ENCODE measurements at places on chromosomes 12 and 14.

- peak; percentile 80 for DNase-seq
These were observed 15.1 kb downstream of the XRCC3 start for GRCh38 chr14:103699901-103700752.

DNA sequence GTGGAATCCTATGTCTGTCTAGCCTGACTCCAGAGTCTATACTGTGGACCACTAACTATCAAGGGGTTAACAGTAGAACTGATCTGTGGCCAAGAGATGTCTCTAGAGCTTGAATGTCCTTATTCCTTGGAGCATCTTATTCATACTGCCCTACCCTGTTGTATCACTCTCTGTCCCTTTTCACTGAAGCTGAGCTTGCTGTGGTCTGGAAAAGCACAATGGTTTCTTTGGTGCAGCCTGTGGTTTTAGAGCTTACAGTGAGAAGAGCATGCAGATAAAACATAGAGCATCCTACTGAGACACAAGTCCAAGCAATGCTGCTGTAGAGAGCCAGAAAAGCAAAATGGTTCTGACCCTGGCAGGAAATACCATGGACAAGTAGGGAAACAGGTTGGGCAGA lies 367.0 kb upstream of the ATP2B1 start:
- no peak for DNase-seq

GRCh38 chr12:94010307-94010706 lies 138.1 kb upstream of the PLXNC1 start:
- no peak for DNase-seq

DNA sequence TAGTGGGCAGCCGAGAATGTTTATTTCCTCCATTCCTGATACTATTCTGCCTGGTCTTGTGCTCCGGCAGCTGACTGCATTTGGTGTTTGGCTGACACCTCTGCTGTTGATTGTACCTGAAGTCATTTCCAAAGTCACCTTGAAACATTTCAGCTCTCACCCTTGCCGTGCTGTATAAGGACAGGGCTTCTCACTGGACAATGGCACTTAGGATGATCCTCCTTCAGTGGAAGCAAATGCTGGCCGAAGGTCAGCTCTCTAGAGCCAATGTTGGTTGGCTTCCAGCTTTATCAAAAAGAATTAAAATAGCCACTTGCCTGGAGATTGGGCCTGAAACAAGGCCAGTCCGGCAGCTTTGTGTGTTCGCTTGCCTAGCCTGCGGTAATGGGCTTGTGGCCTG lies 44.0 kb downstream of the ACACB start:
- no peak for DNase-seq

GRCh38 chr12:118816296-118816695 lies 165.0 kb upstream of the SRRM4 start:
- no peak for DNase-seq

DNA sequence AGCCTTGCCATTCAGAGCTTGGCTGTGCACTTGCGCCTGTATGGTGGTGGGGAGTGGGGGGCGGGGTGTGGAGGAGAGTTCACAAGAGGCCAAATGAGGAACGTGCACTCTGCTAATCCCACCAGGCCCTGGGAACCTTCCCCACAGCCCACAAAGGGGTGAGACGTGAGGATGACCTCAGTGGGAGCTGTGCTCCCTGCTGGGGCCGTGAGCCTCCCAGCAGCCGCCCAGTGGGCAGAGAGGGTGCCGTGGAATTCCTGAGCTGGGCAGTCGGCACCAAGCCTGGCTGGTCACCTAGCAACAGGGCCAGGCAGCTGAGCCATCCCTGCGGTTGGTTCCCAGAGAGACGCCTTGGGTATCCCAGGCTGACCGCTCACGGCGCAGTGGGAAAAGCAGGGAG lies 53.7 kb downstream of the CCNK start:
- DNase-seq = no peak

- DNase-seq = no peak
These were observed 58.2 kb upstream of the FLRT2 start for GRCh38 chr14:85471744-85472143.

DNA sequence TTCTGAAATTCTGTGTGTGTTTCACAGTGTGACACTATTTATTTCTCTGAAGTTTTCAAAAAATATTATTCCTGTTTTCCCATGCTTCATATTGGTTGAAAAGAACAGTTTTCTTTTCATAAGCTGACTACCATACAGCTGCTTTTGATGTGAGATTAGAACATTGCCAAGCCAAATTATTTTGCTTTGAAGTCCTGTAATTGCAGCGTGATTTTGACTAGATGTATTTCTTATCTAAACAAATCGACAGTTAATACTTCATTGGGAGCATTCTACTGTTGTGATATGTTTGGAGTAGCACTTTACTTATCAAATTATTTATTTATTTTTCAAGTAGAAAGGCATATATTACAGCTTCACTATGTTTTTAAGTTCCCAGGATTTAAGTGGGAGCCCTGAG lies 132.0 kb downstream of the DACT1 start:
- no peak for DNase-seq

GRCh38 chr12:18861287-18861858 lies 123.5 kb downstream of the CAPZA3 start:
- no peak for DNase-seq

- DNase-seq = no peak
These were observed 45.4 kb upstream of the CCND2 start for GRCh38 chr12:4228122-4228580.

- no peak for DNase-seq
These were observed 514.2 kb downstream of the VRK1 start for GRCh38 chr14:97311411-97311810.

All from chondrocyte (in vitro differentiated cells).